SK-N-DZ (cell line): ENCODE measurements at places on chromosomes 6 and 20.

DNA sequence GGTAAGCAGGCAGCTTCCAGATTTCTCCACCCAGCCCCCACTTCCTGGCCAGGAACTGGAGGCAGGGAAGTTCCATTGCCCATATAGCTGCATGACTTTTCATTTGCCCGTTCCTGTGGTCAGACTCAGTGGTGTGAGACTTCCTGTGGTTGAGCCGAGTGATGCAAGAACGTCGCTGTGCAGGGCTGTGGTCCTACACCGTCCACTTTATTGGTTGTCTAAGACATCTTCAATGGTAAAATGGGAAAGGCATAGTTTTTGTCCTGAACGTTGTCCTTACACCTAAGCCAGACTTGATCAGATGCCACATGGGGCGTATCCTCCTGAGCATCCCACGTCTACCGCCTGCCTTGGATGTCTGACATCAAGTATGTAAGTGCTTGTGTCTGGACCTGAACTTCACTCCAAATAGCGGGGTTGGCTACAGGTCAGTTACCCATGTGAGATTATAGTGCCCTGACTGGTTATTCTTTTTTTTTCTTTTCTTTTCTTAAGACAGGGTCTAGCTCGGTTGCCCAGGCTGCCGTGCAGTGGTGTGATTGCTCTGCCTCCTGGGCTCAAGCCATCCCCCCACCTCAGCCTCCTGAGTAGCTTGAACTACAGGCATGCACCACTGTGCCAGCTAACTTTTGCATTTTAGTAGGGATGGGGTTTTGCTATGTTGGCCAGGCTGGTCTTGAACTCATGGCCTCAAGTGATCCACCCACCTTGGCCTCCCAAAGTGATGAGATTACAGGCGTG, 25.9 kb upstream of the GTSF1L start:
- DNase-seq = no peak

- DNase-seq = no peak
Measured at GRCh38 chr6:15969236-15969778, 159.6 kb upstream of the MYLIP start.

GRCh38 chr6:31580807-31581433, 1.3 kb downstream of the LTB start:
- peak; percentile 83 for DNase-seq

DNA sequence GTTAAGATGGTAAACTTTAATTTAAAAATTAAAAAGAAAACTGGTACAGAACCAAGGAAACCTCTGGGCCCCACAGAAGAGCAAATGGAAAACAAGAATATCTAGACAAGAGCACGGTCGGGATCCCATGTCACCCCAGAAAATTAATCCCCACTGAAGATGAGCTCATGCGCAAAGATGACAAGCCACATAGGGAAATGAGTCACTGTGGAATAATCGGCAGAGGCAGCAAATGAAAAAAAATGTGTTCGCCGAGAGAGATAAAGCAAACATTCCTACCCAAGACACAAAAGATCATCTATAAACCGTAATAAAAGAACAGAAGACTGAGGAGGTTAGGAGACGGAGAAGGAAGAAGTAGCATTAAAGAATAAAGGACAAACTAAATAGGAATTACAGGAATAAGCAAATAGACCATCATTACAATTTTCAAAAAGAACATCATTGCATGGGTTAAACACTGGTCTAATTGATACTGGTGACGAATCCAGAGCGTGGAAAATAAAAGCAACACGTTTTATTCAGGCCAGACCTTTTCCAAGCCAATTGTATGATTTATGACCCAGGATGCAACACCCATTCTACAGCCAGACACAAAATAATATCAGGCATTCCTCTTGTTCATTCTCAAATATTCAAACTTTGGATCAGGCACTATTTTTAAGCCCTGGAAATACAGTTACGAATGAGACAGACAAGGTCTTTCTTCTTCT, 138.0 kb upstream of the ARID1B start:
- no peak for DNase-seq

GRCh38 chr6:68343901-68344300, 291.2 kb upstream of the ADGRB3 start:
- peak; percentile 80 for DNase-seq

GRCh38 chr6:15642276-15642675, 20.6 kb downstream of the DTNBP1 start:
- DNase-seq = no peak

DNA sequence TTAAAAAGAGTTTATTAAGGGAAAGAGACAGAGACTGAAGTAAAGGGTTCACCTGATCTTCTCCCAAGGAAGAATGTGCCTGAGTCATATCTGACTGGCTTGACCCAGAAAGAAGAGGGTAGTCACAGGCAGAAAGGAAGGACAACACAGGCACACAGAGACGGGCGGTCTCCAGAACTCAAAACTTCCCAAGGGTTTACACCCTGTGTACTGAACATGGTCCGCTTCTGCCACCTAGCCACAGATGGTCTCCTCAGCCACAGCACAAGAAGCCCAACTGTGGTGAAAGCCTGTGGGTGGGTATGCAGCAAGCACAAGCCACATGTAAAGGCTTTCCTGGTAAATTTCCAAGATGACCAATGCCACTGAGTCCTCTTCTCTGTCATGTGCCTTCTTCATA, 17.2 kb downstream of the UNC5CL start:
- no peak for DNase-seq

DNA sequence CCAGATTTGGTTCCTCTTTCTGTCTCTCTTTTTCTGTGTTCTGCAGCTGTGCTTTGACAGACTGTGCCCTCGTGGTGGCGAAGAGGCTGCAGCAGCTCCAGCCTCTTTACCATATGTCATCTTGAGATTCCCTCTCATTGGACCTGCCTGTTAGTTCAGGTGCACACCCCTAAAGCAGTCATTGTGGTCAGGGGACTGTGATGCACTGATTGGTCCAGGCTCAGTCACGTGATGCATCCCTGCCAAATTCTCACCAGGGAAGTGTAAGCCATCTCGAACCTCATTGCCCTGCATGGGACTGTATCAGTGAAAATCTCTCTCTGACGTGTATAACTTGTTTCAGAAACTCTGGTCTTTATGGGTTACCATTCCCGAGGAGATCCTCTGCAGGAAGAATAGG, 160.3 kb downstream of the EYA2 start:
- DNase-seq = no peak

DNA sequence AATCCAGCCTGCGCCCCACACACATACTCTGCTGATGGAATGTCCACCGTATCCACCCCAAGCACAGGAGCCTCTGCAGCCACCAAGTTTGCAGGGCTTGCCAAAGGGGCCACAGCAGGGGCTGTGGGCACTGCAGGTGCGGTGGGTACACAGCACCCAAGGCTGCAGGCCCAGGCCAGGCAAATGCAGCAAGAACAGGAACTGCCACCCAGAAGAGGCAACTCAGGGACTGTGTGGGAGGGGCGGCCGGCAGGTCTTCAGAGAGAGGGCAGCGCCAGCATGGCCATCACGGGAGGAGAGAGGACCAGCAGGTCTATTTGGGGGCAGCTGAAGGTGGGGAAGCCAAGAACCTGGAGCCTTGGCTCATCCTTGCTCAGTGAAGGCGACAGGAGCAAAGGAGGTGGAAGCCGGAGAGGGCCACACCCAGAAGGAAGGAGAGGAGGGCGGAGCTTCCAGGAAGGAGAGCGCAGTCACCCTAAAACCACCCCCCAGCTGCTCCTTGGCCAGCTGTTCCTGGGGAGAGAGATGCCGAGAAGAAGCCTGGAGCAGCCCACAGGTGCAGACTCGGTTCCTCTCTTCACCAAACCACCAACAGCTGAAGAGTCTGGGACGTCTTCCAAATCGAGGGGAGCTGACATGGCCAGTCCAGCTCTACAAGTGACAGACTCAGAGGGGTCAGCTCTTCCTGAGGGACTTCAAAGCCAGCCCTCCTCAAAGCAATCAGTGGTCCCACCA, 265.1 kb upstream of the CDYL start:
- DNase-seq = no peak

- no peak for DNase-seq
Measured at GRCh38 chr6:42744351-42744893, 1.5 kb downstream of the TBCC start.

GRCh38 chr6:96837081-96837971, at the start of gene GPR63:
GPR63 (minus strand) TSS chr6:96837477; CDS start chr6:96799731, 37,746 bp downstream.
- peak; percentile 91 for DNase-seq

GRCh38 chr6:83883240-83883639, 23.8 kb downstream of the CYB5R4 start:
- DNase-seq = no peak

GRCh38 chr6:156988276-156989158, 211.3 kb downstream of the ARID1B start:
- DNase-seq = peak; percentile 20

DNA sequence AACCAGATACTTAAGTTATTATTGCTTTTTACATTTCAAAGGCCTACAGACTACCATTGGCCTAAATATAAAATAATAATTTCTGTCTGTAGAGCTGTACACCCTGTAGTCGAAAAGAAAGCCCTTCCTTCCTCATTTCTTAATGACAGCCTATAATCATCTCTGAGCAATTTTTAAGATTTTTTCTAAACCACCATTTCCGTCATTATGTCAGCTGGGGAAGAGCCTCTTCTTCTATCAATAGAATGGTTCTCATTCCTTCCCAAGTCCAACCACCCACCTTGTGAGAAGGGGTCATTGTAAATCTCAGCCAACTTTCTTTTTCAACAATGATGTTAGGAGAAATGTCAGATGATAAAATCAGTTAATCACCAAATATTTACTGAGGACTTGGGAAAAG, 91.8 kb downstream of the PLEKHG1 start:
- no peak for DNase-seq
